GM03348 (cell line): ENCODE measurements at places on chromosomes 4 and X.

DNA sequence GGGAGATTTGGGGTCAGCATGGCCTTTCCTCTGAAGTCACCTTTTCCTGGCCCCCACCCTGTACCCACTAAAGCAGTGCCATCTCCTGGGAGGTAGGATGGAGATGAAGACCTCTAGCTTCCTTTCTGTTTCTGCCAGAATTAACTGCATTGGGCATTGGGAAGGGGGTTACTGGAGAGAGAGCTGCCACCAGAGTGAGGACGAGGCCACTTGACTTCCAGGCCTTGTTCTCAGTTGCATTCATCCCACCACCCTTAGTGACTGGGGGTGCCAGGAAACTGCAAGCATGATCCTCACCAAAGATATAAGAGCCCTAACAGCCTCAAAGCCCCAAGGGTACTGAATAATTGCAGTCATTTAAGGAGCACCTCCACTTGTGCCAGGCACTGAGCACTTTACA, 15.8 kb downstream of the SASH3 start:
- DNase-seq: no peak

- DNase-seq: no peak
Observed at GRCh38 chr4:173537613-173538147, 7.7 kb upstream of the HAND2 start.

GRCh38 chr4:78174891-78175290, 117.8 kb downstream of the FRAS1 start:
- DNase-seq: no peak

GRCh38 chr4:32858971-32859370, 2138.8 kb downstream of the PCDH7 start:
- DNase-seq: peak; percentile 19

- DNase-seq: no peak
Observed at GRCh38 chr4:69858690-69859089, 1.3 kb downstream of the SULT1E1 start.

DNA sequence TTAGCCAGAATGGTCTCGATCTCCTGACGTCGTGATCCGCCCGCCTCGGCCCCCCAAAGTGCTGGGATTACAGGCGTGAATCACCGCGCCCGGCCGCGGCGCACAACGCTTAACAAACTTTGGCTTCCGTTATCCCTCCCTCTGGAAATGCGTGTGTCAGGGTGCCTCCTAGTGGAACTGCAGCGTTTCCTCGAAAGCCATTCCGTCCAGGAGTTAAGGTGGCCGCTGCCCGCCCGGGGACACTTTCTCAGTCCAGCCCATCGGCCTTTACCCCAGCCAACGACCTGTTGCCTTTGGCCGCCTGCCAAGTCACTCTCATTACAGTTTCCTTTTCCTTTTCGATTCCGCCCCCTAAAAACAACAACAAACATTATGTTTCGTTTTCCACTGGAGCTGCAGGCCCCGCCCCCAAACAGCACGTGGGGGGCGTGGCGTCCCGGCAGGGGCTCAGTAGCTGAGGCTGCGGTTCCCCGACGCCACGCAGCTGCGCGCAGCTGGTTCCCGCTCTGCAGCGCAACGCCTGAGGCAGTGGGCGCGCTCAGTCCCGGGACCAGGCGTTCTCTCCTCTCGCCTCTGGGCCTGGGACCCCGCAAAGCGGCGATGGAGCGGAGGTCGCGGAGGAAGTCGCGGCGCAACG, at the start of gene HERC5:
HERC5 (plus strand) TSS at position 450 of the 637 bp plus-strand sequence; CDS start at position 601, 151 bp downstream.
- DNase-seq: peak; percentile 91

DNA sequence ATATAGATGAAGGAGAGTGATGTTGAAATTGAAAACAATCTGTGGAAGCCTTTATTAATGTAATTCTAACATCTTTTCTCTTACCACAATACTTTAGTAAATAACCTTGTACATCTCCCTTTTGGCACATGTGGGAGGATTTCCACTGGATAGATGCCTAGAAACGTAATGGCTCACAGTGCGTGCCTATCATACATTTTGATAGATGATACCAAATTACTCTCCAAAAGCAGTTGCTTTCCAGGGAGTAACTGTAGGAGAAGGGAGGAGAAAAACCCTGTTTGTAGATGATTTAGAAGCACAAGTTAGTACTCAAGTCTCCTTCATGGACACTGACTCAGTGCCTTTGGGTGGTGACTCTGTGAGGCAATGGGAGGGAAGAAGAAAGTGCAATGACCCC, 476.3 kb downstream of the CCSER1 start:
- no peak for DNase-seq
